Activated CD4-positive, alpha-beta memory T cell treated with anti-CD3 and anti-CD28 coated beads, Interleukin-2, amount 10 ng/mL, durations not matched to agents 7 days and 5 days (primary cell): ENCODE measurements at places on chromosomes 5 and 9. TPM values are rescaled to one million over a fixed set of nuclear protein-coding genes. Genes with fewer than 3 reads are reported as not detected.

DNA sequence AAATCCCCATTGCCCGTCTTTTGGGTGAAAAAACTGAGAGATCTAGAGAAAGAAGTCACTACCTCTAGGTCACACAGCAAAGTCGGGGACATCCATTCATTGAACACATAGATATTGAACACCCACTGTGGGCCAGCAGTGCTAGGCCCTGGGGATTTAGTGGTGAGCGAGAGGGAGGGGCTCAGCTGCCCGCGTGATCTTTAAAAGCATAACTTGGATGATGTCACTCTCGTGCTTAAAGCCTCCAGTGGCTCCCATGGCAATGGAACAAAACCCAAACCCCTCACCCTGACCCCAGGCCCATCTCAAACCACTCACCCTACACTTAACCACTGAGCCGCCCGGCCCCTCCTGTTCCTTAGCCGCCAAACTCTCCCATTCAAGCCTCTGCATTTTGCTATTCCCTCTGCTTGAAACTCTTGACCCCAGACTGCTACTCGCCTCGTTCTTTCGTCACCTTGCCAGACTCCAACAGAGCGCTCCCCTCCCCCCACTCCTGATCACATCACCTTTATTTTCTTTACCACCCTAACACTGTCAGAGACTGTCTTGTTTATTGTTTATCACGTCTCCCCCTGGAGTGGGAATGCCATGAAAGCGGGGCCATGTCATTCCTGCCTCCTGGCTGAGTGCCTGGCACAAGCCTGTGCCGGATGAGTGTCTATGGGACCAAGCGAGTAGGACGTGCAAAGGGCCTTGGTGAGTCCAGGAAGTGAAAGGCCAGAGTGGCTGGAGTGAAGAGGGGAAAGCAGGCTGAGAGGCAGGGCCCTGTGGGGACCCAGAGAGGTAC lies 710 bp upstream of the PIP5KL1 start:
- H3K4me1 ChIP-seq: peaks cover 68% of the 10 kb centered on the region
- H3K4me3 ChIP-seq: peak overlapping the region; percentile 65
- no peak for DNase-seq
- peaks cover 23% of the 10 kb centered on the region for H3K36me3 ChIP-seq

DNA sequence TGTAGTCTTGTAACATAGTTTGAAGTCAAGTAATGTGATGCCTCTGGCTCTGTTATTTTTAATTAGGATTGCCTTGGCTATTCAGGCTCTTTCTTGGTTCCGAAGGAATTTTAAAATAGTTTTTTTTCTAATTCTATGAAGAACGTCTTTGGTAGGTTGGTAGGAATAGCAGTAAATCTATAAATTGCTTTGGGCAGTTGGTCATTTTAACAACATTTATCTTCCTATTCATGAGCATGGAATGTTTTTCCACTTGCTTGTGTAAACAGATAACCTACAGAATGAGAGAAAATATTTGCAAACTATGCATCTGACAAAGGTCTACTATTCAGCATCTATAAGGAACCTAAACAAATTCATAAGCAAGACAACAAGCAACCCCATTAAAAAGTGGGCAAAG lies 173.2 kb upstream of the TRPC7 start:
- no peak overlapping the region for H3K27ac ChIP-seq
- no peak overlapping the region for H3K4me3 ChIP-seq
- no peak for DNase-seq
- H3K4me1 ChIP-seq: no peaks in the 10 kb centered on the region
- no peaks in the 10 kb centered on the region for H3K27me3 ChIP-seq

DNA sequence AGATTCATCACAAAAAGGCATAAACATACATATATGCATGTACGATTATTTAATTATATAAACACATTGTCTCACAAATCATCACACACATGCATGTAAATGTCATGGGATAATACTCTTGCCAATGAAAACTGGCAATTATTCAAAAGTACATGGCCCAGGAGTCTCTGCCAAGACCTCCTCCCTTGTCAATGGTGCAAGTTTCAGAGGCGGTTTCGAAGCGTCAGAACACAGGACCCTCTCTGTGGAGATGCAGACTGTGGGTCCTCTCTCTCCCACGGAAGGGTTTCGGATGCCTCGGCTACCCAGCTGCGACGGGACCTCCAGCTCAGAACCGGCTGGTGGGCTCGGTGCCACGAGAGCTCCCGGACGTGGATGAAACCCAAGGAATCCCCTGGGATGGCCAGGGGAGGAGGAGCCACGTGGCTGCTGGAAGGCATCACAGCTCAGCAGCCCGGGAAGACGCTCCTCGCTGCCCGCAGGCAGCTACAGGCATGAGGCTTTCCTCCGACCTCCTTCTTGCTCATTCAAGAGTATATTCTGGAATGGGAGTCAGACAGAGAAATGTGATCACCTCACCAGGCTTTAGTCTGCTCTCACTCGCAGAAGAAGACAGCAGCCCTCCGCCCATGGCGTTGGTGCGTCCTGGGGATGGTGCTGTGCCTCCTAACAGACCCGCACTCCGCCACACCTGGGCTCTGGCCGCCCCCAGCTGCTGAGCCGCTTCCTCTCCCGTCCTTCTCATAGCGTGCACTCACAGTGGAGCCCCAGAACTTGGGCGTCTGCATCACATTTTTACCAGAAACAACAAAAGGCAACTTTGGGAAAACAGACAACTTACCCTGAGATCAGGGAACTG lies 308.8 kb downstream of the IRX2 start:
- no peaks in the 10 kb centered on the region for H3K27me3 ChIP-seq
- no peaks in the 10 kb centered on the region for H3K36me3 ChIP-seq
- no peaks in the 10 kb centered on the region for H3K4me1 ChIP-seq
- no peak overlapping the region for H3K27ac ChIP-seq
- H3K4me3 ChIP-seq: no peak overlapping the region

DNA sequence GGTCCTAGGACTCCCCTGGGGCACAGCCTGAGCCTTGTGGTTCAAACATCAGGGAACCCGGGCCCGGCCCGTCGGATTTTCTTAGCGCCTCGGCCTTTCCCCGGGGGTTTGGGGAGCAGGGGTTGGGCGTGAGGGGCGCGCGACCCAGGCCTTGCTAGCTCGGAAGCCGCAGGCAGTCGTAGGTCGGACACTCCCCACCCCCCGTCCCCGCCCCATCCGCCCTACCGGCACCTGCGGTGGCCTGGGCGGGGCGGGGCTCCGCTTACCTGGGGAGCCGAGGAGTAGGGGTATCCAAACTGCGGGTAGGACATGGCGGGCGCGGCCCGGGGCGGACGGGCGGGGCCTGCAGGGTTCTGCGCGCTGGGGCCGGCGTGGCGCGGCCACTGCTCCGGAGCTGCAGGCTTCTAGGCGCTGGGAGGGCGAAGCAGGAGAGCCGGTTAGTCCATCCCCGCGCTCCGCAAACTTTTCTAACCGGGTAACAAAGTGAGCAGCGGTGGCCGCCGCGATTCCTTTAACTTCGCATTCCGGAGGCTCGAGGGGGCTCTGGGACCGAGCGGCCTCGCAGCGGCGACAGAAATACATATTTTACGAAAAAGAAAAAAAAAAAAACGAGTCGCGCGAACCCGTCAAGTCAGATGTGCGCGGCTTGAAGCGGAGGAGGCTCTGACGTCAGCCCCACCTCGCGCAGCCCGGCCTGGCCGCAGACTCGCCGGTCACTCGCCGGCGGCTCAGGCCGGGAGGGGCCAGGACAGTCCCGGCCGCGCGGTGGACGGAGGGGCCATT lies at the start of gene IRX4:
IRX4 (minus strand) TSS at position 589 of the 783 bp plus-strand sequence; CDS start at position 311, 278 bp downstream.
- peaks cover 49% of the 10 kb centered on the region for H3K27me3 ChIP-seq
- peaks cover 3% of the 10 kb centered on the region for H3K4me1 ChIP-seq
- no peak within 1 kb of the TSS for H3K4me3 ChIP-seq
- peaks cover 7% of the 10 kb centered on the region for H3K36me3 ChIP-seq
- no peak within 1 kb of the TSS for H3K27ac ChIP-seq
- no peak for DNase-seq

- H3K27me3 ChIP-seq: no peaks in the 10 kb centered on the region
- H3K27ac ChIP-seq: no peak overlapping the region
- DNase-seq: no peak
Measured at GRCh38 chr9:101038488-101038887, 10.0 kb downstream of the PLPPR1 start.

- H3K27me3 ChIP-seq: peaks cover 10% of the 10 kb centered on the region
- H3K36me3 ChIP-seq: no peaks in the 10 kb centered on the region
- no peak overlapping the region for H3K4me3 ChIP-seq
- peak; percentile 33 for DNase-seq
- peaks cover 21% of the 10 kb centered on the region for H3K4me1 ChIP-seq
Measured at GRCh38 chr5:151612689-151613427, 21.7 kb upstream of the FAT2 start.

GRCh38 chr5:151570512-151571269 lies 20.4 kb downstream of the FAT2 start:
- H3K27ac ChIP-seq: no peak overlapping the region
- H3K36me3 ChIP-seq: no peaks in the 10 kb centered on the region
- DNase-seq: no peak
- H3K4me3 ChIP-seq: no peak overlapping the region

Gene TMEM171
- total RNA-seq: not detected

Gene SLC1A1
- total RNA-seq: 0.05 TPM

Gene SHOC1
- not detected for total RNA-seq

Gene PCDHGB7
- 0.08 TPM for total RNA-seq

Gene MLANA
- not detected for total RNA-seq
